ENCODE measurements at places on chromosomes 16 and 17.

DNA sequence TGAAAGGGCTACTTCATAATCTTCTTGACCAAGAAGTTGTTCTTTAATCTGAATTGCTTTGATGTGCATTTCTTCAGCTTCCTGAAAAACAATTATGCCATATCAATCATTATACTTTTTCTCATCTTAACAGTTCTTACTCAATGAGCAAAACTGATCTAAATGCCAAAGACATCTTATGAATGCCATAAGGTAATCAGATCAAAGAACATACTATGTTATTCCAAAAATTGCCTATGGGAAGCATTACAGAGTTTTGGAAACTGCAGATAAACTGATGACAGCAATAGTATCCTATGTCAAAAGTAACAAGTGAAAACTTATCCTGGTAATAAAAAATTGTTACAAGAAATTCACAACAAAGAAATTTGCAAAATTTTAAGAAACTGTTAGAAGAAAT, 29.7 kb downstream of the CHCT1 start:
- DNase-seq = no peak

GRCh38 chr16:68458551-68458950, 10.2 kb upstream of the SMPD3 start:
- no peak for DNase-seq

DNA sequence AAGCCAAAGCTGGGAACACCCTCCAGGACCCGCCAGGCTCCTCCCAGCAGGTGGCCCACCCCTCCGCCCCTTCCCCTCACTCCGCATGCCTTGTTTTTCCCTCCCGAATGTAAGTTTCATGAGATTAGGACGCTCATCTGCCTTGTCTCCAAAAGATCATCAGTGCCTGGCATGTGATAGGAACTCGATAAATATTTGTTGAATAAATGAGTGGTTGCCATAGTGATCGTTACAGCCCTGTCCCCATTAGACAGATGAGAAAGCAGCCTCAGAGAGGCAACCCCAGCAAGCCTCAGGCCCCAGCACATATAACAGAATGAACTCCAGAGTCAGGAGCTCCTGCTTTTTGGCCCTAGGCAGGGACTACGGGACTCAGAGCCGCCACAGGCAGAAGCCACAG, 5.0 kb downstream of the CAMKK1 start:
- DNase-seq = no peak

GRCh38 chr16:2790631-2791030, 3.3 kb upstream of the PRSS33 start:
- DNase-seq = no peak

- no peak for DNase-seq
These were observed 147.0 kb downstream of the ABCA8 start for GRCh38 chr17:68807998-68808772.

DNA sequence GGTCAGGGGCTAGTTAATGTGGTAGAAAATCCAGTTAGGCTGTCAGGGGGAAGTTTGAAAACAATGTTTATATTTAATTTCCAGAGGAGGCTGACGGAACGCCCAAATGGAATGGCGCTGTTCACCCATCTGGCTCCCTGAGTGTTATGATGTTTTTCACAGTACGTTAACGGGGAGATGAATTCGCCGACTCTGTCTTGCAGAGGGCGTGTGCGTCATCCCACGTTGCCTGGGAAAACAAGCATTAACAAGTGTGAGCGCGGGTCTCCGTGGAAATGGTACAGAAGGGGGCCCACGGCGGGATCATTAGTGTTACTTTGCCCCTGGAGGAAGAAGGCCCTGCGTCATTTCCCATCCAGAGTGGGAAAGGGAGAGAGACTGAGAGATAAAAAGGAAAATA, 29.6 kb downstream of the RGS9 start:
- DNase-seq = no peak

DNA sequence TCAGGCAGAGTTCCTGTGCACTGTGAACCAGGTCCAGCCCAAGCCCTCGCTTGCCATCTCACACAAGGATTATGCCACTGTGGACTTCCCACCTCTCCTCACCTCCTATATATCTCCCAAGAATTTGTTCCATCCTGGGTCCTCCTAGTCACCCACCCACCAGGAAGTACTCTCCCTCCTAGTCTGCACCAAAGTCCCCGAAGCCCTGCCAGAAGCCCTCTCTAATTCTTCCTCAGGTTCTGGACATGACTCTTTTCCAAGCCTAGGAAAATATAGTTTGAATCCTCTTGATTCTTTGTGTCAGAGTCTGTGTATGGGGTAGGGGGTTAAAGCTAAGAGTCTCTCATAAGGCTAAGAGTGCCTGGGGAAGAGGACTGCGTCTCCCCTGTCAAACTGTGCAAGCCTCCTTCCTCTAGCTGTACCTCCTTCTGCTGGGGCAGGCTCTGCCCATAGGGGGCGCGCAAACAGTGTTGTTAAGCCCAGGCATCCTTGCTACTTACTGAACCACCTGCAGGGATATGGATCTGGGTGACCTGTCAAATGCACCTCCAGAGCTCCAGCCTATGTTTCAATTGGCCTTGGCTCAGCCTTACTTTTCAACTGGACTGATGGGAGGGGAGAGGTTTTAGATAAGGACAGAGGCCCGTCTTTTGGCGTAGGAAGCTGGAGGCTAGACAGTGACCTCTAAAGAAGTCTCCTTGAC, 16.6 kb upstream of the DLX4 start:
- peak; percentile 17 for DNase-seq

- no peak for DNase-seq
These were observed 31.2 kb downstream of the VAC14 start for GRCh38 chr16:70769761-70770160.

- no peak for DNase-seq
These were observed 9.6 kb downstream of the STX8 start for GRCh38 chr17:9566067-9566466.

- DNase-seq = no peak
These were observed 255.2 kb upstream of the WSB1 start for GRCh38 chr17:27038676-27039075.

GRCh38 chr16:8998108-8998507, 34.4 kb upstream of the USP7 start:
- no peak for DNase-seq

- peak; percentile 75 for DNase-seq
These were observed at the start of gene MLLT6 for GRCh38 chr17:38704606-38705522. TSS of gene MLLT6 (plus strand) at chr17:38705273. CDS start at chr17:38705633, 360 bp downstream.

GRCh38 chr17:78362671-78363070, 2.8 kb upstream of the SOCS3 start:
- no peak for DNase-seq

GRCh38 chr16:28873543-28874201, 4.6 kb upstream of the ATP2A1 start:
- DNase-seq = no peak

- no peak for DNase-seq
These were observed 58.0 kb upstream of the MRTFB start for GRCh38 chr16:14013145-14013570.

DNA sequence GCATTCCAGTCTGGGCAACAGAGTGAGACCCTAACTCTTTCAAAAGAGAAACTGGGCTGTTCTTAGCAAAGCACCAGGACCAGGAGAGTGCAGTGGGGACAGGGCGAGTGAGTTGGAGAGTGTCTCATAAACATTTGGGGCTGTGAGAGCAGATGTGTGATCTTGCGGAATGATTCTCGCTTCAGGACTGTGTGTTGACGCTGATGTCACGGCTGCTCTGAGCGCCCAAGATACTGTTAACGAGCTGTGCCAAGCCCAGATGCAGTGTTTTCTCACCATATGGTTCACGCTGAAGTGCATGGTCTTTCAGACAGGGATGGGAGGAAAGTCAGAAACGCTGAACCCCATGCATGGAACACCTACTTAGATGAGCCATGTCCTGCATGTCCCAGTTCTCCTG, 438.2 kb downstream of the HS3ST4 start:
- DNase-seq = no peak

- no peak for DNase-seq
These were observed 339.0 kb downstream of the CDH13 start for GRCh38 chr16:82965808-82966207.

DNA sequence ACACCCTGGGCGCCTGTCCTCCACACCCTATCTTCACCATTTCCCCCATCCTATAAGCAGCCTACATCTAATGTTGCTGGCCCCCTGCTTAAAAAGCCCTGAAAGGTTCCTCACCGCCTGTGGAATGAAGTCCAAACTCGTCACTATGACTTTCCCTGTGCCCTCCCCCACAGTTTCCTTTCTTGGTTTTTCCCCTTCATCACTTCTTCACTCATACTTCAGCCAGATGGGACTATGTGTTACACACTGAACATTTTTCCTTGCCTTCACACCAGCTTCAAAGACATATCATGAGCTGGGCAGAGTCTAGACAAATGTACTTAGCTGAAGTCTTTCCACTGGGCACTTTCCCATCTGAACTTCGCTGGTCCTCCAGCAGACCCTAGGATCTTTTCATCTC, 1.5 kb upstream of the MARCHF10 start:
- DNase-seq = no peak

DNA sequence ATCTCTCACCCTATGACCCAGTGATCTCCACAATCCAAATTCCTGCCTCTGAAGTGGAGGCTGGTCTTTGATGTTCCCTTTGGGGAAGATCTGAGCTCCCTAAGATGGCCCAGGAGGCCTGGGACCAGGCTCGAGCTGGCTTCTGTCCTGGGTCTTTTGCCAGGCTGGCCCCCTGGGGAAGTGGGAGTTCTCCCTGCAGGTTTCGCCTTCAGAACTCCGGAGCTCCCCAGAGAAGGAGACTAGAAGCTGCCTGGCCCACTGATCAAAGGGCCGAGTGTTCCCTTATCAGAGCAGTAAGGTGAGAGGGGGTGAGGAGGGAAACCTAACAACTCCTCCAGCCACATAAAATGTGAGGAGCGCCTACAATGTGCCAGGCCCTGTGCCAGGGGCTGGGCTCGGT, 147.1 kb downstream of the IRF8 start:
- no peak for DNase-seq

- DNase-seq = no peak
These were observed 10.0 kb upstream of the MRPS23 start for GRCh38 chr17:57859601-57860413.

DNA sequence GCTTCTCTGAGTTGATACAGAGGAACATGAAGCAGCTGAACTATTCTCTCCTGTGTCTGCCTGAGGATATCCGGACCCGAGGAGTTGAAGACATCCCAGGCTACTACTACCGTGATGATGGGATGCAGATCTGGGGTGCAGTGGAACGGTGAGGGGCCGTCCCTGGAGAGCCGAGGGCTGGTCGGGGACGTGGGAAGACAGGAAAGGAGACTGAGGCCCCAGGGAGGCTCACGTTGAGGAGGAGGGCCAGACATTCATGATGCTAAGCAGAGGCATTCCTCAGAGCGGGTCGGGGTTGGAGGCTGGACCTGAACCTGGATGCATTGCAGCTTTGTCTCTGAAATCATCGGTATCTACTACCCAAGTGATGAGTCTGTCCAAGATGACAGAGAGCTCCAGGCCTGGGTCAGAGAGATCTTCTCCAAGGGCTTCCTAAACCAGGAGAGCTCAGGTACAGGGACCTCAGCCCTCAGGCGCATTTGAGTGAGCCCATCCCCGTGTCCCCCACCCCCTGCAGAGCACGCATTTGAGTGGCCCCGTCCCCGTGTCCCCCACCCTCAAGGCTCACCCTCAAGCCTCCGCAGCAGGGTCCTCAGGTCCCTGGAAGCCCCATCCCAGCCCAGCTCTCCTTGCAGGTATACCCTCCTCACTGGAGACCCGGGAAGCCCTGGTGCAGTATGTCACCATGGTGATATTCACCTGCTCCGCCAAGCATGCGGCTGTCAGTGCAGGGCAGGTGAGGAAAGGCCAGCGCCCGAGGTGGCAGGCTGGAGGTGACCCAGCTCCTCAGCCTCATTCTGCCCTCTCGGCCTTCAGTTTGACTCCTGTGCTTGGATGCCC, 8.3 kb downstream of the ALOX15B start:
- no peak for DNase-seq

DNA sequence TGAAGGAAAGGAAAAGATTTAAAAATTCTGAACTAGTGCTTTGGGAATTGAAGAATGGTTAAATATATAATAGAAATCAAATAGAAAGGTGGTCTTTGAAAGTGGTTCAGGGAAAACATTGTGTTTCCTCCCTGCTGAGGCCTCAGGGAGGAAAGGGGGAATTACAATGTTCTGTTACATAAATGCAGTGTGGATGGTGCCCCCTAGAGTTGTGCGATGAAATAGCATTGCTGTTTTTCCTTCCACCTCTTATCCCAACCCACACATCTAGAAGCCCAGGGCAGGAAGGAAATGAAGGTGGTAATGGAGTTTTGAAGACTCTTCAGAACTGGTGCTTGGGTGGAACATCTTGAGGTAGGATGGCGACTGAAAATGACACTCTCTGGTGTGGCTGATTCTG, 6.4 kb upstream of the TOX3 start:
- DNase-seq = no peak

GRCh38 chr16:80029761-80030481, 429.4 kb upstream of the MAF start:
- no peak for DNase-seq

GRCh38 chr17:75645889-75646637, 12.8 kb downstream of the SMIM5 start:
- DNase-seq = peak; percentile 88

DNA sequence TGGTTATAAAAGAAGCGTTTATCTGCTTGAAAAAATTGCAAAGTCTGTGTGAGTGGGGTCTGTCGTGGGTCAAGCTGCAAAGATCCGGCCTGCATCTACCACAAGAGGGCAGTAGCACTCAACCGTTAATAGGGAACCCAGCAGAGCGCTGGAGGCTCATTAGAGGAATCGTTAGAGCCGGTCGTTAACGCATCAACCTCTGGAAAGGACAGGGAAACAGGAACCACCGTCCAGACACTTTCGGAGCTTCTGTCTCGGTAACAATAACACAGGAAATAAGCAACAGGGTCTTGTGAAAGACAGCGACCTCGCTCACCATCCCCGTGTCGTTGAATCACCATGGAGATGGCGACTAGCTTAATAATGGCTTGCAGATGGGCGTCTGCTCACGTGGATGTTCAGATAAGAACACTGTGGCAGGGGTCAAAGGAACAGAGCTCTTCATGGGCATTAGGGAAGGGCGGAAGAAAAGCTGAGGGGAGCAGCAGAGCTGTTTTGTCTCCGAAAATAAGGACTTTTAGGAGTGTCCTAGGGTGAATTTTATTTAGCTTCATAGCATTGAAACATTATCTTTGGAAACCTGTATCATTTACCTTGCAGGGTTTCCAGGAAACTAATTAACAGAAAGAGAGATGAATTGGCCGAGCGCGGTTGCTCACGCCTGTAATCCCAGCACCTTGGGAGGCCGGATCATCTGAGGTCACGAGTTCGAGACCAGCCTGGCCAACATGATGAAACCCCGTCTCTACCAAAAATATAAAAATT, 11.9 kb upstream of the NSRP1 start:
- peak; percentile 21 for DNase-seq

DNA sequence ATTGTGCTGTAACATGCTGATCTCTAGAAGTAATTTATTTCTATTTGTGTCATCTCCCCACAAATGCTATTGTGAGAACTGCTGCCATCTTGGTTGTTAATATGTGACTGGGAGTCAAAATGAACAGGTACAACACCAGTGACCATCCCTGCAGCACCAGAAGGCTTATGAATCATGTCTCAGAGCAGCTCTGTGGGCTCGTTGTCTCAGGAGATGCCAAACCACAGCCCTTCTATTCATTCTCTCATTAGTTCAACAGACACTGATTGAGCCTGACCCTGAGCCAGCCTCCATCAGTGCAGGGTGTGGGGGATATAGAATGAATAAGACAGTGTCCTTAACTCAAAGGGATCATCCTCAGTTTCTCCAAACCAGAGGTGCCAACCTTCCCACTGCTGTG, 92.5 kb downstream of the UTP18 start:
- DNase-seq = no peak

GRCh38 chr17:35129154-35129972, 7.9 kb downstream of the FNDC8 start:
- no peak for DNase-seq

GRCh38 chr17:79625706-79626105, 14.9 kb upstream of the RBFOX3 start:
- no peak for DNase-seq
